ENCODE measurements at places on chromosomes 4 and X.

DNA sequence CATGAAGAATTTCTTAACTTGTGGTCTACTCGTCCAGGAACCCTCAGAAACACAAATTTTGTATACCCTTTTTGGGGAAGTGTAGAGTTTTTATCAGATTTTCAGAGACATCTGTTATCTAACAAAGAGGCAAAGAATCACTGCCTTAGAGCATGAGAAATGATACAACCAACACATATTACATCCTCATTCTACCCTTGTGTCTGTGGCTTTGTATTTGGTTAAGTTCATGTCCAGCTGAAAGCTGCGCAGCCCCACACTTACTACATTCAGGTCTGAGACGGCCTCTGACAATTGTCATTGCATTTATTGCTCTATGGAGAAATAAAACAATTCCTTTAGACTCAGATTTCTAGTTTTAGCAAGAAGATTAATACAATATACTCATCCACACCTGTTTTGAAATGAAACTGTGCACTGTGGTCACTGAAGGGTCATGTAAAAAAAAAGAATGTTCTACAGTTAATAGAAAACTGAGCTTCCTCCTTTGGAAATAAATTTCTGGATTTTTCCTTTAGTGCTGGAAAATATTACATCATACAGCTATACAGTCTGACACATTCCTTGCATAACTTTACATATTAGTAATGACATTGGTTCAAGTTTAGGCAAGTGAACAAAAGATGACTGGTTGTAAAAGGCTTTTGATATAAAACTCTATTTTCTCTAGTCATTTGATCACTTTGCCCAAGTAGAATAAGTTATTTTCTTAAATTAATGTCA, 39.8 kb downstream of the GLRB start:
- DNase-seq = no peak

GRCh38 chrX:119497185-119497584, 28.9 kb downstream of the SLC25A5 start:
- DNase-seq = no peak

DNA sequence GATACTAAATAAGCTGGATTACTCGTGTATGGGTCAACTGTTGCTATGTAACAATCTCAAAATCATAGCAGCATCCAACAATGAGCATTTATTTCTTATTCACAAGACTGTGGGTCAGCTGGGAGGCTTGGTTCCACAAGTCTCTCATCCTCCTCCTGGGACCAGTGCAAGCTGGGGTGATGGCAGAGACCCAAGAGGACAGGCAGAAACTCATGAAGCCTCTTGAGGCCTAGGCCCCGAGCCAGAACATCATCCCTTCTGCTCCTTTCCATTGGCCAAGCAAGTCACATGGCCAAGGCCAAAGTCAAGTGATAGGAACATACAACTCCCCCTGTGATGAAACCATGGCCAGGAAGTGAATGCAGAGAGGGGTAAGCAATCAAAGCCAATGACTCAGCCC, 422.1 kb downstream of the BCOR start:
- DNase-seq = no peak

DNA sequence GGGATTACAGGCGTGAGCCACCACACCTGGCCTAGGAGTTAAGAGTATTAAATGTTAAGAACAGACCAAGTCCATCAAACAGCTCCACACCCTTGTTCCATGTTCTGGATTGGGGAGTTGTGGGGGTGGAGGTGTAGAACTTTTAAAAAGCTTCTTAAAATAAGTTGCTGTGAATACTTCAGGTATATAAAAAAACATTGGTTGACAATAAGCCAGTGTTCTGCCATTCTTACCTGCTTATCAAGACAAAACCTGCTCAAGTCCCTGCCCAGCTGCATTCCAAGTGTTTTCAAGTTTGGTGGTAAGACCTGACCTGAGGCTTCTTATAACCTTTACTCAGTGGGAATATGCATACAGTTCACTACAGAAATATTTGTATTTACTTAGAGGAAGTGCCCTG, 6.4 kb downstream of the RBM3 start:
- DNase-seq = no peak

GRCh38 chr4:35942092-35942491, 302.2 kb downstream of the ARAP2 start:
- no peak for DNase-seq

- no peak for DNase-seq
These were observed 8.8 kb downstream of the PPP2R2C start for GRCh38 chr4:6463311-6464289.

DNA sequence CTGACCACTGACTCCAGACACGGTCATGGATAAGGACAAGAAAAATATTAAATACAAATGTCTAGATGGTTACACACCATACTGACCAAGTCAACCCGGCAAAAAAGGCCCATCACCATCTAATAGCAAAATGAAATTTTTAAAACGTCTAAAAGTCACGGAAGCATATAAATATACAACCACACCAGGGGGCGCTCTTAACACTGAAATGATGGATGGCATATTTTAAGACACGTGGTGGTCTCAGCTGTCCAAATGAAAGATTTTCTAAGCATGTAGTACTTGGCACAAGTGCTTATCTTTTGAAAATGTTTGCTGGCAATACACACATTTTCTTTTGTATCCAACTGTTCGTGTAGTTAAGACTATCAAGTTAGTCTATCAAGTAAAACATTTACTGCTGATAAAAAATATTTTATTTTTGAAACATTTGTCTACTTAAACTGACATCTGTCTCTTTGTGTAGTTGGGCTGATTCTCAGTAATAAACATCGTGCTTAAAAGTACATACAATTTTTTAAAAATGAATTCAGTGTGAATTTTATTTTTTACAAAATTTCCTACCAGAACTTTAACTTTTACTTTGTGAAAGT, 64.6 kb downstream of the COX7B2 start:
- peak; percentile 49 for DNase-seq

GRCh38 chrX:20212486-20213089, 54.1 kb downstream of the RPS6KA3 start:
- DNase-seq = no peak

- DNase-seq = no peak
These were observed 135.7 kb downstream of the ZNF330 start for GRCh38 chr4:141356321-141356962.

DNA sequence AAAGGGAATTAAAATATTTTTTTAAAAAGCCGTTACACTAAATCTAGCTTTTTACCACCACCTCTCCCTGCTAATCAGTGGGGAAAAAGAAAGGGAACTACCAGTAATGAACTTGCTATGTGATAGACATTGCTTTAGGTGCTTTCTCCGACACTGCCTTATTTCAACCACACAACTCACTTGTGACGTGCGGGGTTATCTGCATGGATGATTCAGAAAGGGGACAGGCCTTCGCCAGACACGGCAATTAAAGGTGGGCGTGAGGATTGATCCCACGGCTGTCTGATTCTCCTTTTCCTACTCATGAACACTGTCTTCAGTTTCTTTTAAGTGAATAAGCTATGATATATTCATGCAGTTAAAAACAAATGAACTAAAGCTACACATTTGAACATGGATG, 882 bp upstream of the CXCR3 start:
- DNase-seq = peak; percentile 50

- DNase-seq = no peak
These were observed 25.8 kb downstream of the OTUD6A start for GRCh38 chrX:70087857-70088630.

GRCh38 chr4:25523405-25523804, 132.2 kb upstream of the SLC34A2 start:
- DNase-seq = no peak

DNA sequence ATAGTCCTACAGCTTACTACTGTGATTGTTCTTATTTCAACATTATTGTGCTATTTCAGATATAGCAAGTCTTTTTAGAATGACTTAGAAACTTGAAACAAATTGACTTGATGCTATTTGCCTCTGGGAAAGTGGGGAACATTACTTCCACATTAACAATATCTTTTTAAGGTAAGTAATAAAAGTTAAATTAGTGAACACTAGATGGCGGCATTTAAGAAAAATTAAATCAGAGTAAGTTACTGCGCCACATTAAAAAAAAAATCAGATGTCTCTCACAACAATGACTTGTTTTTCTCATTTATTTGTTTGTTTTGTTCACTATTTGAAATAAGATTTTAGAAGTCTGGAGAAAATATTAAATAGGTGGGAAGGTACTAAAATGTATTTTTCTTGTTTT, 1026.9 kb upstream of the SLIT2 start:
- no peak for DNase-seq

GRCh38 chr4:43337707-43338106, 445.2 kb downstream of the GRXCR1 start:
- DNase-seq = no peak

- DNase-seq = peak; percentile 14
These were observed 26.8 kb upstream of the CLDN24 start for GRCh38 chr4:183348706-183349659.

DNA sequence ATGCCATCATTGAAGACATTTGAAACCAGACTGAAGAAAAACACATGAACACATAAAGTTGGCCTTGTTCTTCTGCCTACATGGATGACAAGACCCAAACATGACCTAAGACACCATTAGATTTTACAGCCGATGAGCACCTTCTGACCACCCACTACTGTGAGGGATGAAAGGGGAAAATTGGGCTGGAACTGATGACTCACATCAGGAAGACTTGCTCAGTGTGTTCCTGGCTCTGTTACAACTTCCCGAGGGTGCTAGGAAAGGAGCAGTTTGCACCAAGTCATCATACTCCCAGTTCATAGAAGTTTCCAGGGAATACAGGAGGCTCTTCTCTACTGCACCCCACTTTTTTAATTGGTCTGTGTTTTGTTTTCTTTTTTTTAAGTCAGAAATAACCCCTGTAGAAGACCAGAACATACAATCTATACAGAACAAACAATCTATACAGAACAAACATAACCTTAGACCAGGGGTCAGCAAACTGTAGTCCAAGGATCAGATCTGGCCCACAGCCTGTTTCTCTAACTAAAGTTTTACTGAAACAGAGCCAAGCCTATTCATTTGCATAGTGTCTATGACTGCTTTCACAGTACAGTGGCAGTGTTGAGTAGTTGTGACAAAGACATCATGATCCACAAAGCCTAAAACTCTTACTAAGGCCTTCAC, 25.3 kb downstream of the BTC start:
- no peak for DNase-seq

- DNase-seq = no peak
These were observed 1.3 kb downstream of the RBM10 start for GRCh38 chrX:47146121-47146935.

DNA sequence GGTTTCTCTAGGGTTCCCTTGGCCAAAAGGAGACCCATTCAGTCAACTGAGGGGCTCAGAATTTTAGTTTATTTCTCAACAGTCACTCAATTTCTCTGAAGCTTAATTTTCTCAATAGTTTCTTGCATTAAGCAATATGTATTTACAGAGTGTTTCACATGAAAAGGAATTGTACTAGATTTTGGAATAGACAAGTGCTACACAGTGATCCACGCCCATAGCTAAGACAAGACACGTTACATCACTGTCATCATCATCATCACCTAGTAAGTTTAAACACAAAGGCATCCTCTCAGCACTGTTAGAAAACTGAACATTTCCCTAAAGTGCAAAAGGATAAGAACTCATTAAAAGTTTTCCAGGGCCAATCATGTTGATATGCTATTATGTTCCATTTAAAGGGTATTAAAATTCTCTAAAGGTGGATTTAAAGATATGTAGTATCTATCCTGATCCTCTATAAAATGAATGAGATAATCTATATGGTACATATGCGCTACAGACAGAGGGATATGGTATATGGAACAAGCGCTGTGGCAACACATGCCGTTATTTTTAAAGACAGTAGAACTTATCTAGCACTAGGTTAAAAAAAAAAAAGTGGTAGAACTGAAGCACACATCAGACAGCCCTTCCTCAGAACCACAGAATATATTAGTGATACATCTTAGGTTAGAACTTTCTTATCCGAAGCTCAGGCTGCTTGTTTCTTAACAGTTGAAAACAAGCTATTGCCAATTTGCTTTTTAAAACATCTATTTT, 12.1 kb downstream of the PPA2 start:
- no peak for DNase-seq

- no peak for DNase-seq
These were observed 107.5 kb upstream of the ACSL4 start for GRCh38 chrX:109840585-109840984.

GRCh38 chrX:41407816-41408215, 39.3 kb upstream of the NYX start:
- DNase-seq = no peak

Measured in CD4-positive, alpha-beta T cell treated with Interleukin-15 for 4 hours (primary cell).